Motor neuron (in vitro differentiated cells): ENCODE measurements at places on chromosomes 1 and 21.
A peak's percentile ranks its signal among the peaks of the same experiment; 100 is the strongest.

GRCh38 chr1:207897188-207897587 is 13.7 kb downstream of the CD34 start:
- no peak for ATAC-seq

GRCh38 chr1:199794105-199794863 is 233.2 kb upstream of the NR5A2 start:
- no peak for ATAC-seq

- no peak for ATAC-seq
Measured at GRCh38 chr21:38959692-38960061, 153.9 kb downstream of the ETS2 start.

- ATAC-seq: no peak
Measured at GRCh38 chr1:22508991-22509390, 54.3 kb upstream of the EPHA8 start.

- ATAC-seq: no peak
Measured at GRCh38 chr1:232678185-232678886, 48.4 kb upstream of the SIPA1L2 start.

GRCh38 chr1:157099633-157100009 is at the start of gene ETV3L:
Gene ETV3L, minus strand, starts transcription at chr1:157099808. Its CDS starts 285 bp downstream, at chr1:157099523.
- ATAC-seq: no peak

DNA sequence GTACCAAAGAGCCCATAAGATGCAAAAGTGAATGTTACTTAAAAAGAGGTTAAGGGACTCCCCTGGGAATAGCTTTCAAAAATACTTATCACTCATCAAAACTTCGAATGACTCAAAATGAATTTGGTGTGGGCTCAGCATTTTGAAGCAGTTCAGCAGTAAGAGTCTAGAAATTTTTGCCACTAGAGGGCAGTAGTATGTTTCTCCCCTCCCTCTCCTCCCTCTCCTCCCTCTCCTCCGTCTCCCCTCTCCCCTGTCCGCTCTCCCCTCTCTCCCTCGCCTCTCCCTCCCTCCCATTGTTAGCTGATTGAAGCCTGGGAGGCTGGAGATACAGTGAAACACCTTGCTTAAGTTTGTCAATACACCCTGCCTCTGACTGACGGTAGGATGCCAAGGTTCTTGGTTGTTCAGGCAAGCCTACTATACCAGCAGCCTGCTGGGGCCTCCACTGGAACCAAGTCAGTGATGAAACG is 70.8 kb upstream of the TENT5C start:
- peak; percentile 95 for ATAC-seq

DNA sequence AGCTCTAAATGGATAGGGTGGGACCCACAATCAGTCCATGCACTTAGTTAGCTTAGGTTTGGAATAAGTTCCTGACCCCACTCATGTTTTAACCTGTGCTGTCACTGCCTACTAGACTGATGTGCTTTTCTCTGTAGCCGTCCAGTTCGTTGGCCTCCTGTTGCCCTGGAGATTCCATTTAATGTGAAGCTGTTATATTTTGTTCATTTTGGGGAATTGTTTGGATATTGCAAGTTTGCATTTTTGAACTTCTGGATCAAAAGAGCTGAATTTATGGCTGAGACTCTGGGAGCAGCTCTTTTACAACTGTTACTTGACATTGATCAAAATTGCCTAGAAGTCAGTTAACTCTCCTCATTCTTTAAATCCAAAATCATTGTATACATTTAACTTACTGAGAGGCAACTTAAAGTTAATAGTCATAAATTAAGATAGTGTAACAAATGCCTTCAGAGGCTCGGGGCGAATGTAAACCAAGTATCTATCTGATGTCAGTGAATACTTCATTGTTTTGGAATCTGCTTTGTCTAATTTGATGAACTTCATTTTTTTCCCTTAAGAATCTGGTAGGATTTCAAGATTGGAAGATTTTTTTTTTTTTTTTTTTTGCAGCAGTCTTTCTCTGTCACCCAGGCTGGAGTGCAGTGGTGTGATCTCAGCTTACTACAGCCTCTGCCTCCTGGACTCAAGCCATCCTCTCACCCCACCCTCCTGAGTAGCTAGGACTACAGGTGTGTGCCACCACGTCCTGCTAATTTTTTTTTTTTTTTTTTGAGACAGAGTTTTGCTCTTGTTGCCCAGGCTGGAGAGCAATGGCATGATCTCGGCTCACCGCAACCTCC is 38.1 kb downstream of the MIGA1 start:
- ATAC-seq: no peak

DNA sequence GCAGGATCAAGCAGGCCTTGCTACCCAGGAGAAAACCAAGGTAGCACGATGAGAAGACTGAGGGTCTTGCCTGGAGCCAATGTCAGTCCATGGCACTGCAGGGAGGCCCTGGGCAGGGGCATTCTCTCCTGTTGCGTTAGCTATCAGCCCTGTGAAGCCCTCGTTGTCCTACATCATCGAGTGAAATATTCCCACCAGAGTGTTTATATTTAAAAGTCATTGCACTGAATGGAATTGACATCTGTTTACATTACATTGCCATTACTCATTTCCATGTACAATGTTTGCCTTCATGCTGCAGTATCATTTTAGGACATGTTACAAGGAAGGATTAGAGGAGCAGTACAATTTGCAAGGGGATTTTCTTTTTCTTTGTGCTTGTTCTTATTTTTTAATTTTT is 243.9 kb downstream of the KAZN start:
- no peak for ATAC-seq
